Cardiac fibroblast (primary cell): ENCODE measurements at places on chromosomes 16 and 17.

GRCh38 chr16:75385507-75386152 lies 47.7 kb downstream of the CFDP1 start:
- DNase-seq = peak; percentile 94

DNA sequence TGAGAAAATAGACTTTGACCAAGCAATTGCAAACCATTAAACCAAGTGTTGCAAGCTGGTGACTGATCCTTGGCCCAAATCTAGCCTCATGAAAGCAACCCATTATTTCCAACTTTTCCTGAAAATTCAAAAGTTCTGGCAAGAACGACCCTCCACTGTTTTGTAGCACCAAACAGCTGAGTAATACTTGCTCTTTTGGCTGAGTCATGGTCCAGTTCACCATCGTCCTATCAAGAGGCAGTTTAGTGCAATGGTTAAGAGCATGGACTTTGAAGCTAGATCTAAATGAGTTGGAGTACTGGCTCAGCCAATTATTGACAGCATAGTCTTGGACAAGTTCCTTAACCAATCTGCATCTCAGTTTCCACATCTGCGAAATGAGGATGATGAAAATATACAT lies 31.3 kb downstream of the SCNN1G start:
- no peak for DNase-seq

- peak; percentile 70 for DNase-seq
Observed at GRCh38 chr17:81387100-81388090, 7.9 kb upstream of the BAHCC1 start.

- no peak for DNase-seq
Observed at GRCh38 chr17:28053044-28053670, 10.7 kb downstream of the NLK start.

DNA sequence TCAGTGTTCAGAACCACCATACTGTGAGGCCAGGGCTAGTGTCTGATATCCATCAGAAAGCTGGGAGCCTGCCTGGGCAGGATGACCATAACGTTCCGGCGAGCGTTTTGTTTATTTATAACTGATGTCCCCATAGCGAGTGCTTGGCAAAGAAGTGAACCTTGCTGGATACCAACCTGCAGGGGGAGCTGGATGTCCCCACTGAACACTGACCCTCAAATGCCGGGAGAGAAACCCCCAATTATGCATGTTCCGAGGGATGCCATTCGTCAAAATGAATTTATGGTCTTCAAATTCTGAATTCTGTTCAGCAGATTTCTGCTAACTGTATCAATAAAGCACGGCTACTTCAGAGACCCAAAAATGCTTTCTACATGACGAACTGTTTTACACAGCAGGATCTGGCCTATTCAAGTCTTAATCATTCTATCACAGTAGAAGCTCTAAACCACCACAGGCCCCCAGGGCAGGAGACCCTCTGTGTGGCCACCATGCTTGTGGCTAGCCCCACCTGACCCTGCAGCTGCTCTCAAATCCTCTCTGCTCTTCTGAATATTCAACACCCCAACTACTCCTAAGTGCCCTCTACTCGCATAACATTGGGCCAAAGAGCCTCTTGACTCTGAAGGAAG lies 15.2 kb downstream of the MED24 start:
- peak; percentile 84 for DNase-seq

DNA sequence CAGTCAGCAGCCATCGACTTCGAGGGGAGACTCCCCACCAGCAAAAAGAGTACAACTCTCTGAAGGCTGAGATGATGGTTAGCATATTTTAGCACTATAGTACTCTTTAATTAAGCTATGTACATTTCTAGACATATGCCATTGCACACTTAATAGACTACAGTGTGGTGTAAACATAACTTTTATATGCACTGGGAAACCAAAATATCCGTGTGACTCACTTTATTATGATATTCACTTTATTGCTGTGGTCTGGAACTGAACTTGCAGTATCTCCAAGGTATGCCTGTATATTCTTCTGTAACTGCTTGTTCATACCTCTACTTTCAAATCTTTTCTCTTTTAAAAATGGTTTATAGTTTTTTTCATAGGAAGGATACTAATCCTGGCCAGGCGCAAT lies 11.0 kb upstream of the NXPH3 start:
- DNase-seq = no peak
